Activated CD8-positive, alpha-beta T cell treated with anti-CD3 and anti-CD28 coated beads for 36 hours (primary cell): ENCODE measurements at places on chromosomes 6 and 20.
A peak's percentile ranks its signal among the peaks of the same experiment; 100 is the strongest.

DNA sequence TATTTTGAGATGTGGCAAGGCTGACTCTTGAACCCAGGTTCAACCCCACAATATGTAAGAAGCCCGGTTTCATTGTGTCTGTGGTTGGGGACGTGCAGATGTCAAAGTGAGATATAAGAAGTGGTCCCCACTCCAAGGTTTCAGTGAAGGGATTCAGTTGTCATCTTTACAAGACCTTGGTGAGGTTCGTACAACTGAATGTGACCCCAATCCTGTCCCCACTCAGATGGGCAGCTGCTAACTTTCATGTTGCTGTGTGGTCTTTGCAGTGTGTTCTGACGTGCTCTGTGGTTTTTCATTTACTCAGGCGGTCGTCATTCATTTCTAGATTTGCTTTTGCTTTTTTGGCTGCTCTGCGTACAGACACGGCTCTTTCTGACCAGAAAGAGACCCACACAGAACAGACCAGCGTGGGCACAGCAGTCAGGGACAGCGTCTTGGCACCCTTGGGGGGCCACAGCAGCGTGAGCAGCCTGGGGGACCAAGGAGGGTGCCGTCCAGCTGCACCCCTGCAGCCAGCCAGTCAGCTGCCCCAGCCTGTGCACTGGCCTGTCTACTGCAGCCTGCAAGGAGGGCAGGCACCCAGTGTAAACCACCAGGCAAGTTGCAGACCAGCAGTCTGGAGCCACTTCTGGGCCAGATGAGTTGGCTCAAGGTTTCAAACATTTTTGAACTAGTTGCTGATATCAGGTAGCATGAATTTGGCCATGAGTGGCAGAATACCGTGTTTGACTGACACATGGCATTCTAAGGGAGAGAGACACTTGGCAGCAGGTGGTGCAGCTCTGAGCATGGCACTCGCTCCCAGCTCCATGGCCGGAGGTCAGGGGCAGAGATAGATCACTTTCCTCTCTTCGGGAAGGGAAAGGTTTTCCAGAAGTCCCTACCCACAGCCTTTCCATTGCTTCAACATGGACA lies 49.4 kb upstream of the IRF4 start:
- peak; percentile 65 for DNase-seq

GRCh38 chr20:32569380-32570305 lies 15.5 kb downstream of the NOL4L start:
- no peak for DNase-seq

- no peak for DNase-seq
These were observed 73.8 kb upstream of the CCN6 start for GRCh38 chr6:111980143-111980542.

GRCh38 chr6:169692516-169692915 lies 9.3 kb downstream of the WDR27 start:
- no peak for DNase-seq

- DNase-seq, result no peak
These were observed 626.1 kb downstream of the COL12A1 start for GRCh38 chr6:74579794-74580193.

DNA sequence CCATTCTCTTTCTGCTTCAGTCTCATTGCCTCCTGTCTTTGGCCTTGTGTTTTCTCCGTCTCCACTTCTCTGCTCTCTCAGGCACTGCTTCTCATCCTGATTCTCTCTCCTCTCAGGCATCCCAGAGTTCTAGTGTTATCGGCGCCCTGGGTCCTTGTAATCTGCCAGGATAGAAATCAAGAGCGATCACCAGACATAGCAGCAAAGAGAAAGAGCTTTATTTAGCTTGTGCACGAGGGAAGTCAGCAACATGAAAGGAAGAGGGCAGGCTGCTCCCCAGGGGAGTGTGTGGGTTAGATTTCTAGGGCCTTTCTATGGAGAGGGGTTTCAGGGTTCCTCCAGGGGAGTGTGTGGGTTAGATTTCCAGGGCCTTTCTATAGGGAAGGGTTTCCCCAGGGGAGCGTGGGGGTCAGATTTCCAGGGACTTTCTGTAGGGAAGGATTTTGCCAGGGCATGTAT lies 32.5 kb downstream of the SUN5 start:
- peak; percentile 49 for DNase-seq

DNA sequence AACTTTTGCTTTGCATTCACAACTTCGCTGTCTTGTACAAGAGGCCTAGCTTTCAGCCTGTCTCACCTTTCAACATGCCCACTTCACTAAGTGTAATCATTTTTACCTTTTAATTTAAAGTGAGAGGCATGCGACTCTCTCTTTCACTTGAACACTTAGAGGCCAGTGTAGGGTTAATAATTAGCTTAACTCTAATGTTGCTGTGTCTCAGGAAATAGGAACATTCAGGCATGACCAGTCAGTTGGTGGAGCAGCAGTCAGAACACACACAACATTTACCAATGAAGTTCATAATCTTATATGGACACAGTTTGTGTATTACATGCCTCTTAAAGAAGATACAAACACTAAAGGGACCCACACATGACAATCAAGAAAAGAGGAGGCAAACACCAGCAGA lies 47.6 kb downstream of the HTR1B start:
- no peak for DNase-seq

DNA sequence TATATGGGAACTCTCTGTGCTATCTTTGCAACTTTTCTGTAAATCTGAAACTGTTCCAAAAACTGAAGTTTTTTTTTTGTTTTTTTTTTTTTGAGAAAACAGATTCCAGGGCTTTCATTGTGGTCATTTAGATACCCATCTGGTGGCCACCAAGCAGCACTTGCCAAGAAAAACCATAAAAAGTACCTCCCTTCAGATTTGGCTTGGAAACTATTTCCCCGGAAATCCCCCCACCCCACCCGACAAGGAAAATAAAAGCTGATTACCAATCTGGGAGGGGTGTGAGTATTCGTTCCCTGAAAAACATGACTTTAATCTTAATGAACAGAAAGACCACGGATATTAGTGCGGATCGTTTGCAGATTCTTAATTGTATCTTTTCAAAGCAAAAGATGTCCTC lies 1.9 kb downstream of the NFATC2 start:
- DNase-seq, result peak; percentile 52

DNA sequence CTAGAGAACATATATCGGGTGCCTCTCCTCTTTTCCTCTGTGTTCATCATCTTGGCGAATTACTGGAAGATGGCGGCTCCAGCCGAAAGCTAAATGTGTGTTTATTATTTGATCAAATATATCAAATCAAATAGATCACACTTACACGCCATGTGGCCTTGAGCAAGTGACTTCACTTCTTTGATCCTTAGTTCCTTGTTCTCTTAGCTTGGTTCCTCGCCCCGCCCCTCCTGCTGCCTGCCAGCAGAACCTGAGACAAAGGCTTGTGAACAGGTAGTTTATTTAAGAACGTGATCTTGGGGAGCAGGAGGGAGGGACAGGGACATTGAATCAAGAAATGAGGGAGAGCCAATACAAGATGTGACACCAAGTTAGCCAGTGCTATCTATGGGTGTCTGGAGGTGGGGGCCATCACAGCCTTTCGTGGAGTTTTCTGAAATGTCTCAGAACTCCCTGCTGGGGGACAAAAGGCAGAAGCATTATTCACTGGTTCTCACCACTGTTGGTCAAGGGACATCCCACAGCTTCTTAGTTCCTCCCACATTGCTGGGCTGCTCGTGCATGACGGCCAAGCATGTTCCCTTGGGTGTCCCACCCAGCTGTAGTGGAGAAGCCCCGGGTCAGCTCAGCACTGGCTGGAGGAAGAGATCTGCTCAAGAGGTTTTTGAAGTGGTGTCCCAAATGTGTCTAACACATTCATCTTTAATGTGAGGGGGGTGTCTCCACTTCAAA lies 44.9 kb upstream of the RNF24 start:
- no peak for DNase-seq

- peak; percentile 75 for DNase-seq
These were observed 38.2 kb downstream of the KIAA1755 start for GRCh38 chr20:38222231-38222922.

DNA sequence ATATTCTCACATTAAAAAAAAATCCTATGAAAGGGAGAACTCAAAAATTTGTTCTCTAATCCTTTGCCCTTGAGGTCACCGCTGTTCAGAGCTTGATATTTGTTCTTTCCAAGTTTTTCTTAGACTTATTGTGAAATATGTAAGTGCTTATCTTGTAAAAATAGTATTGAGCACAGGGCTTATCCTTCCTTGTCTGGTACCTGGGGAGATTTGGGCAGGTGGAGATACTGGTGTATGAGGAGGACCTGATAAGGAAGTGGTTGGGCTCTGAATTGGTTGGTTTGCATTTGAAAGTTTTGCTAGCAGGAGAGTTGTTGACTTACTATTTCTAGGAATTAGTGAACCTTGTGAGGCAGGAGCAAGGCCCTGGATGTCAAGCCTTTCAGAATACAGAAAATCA lies 28.9 kb upstream of the ANKEF1 start:
- DNase-seq, result no peak

- no peak for DNase-seq
These were observed 73.6 kb downstream of the TBC1D32 start for GRCh38 chr6:121260651-121261102.

GRCh38 chr6:38137608-38138265 lies 318.2 kb downstream of the ZFAND3 start:
- DNase-seq, result no peak

GRCh38 chr6:111651185-111652034 lies 45.7 kb upstream of the TRAF3IP2 start:
- DNase-seq, result no peak

DNA sequence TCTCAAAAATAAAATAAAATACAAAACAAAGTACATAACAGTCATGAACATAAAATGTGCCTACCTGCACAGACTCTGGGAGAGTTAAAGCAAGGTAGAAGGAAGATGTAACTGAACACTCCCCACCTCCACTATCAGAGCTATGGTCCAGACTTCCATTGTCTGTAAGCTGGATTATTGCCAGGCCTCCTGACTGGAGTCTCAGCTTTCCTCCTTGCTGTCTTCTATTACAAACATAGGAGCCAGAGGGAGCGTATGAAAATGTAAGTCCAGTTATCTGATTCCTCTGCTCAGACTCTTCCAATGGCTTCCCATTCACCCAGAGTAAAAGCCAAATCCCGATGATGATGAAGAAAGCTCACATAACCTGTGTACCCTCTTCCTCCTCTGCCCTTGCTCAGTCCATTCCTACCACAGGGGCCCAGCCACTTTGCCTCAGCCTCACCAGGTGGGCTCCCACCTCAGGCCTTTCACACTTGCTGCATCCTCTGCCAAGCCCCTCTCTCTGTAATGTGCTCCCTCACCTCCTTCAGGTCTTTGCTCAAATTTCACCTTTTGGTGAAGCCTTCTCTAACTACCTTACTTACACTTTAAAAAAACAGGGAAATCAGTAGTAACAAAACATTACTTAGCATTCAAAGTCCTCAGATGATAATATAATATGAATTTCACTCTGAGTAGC lies 194.1 kb downstream of the RIMS1 start:
- no peak for DNase-seq

DNA sequence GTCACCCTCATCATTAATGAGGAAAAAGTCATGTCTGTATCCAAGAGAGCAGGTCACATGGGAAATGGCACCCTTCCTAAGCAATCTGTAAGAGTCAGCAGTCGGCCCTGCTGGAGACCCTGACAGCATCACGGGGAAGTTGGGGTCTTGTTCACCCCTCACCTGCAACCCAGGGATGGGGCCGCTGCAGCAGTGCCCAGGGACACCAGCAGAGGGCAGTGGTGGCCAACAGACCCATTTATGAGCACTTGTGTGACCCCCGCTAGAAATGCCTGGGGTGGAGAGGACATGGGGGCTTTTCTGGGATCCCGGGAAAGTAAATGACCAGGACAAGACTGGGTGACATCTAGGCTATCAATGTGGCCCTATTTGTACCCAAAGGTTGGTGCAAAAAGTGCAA lies 35.9 kb downstream of the ANKRD60 start:
- peak; percentile 58 for DNase-seq

DNA sequence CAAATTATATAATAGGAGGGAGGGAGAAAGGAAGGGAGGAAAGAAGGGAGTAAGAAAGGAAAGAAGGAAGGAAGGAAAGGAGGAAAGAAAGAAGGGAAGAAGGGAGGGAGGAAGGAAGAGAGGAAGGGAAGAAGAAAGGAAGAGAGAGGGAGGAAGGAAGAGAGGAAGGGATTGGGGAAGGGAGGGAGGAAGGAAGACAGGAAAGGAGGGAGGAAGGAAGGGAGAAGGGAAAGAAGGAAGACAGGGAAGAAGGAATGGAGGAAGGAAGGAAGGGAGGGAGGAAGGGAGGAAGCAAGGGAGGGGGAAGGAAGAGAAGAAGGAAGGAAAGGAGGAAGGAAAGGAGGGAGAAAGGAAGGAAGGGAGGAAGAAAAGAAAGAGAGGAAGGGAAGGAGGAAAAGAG lies 660.5 kb downstream of the EPM2A start:
- DNase-seq, result no peak

DNA sequence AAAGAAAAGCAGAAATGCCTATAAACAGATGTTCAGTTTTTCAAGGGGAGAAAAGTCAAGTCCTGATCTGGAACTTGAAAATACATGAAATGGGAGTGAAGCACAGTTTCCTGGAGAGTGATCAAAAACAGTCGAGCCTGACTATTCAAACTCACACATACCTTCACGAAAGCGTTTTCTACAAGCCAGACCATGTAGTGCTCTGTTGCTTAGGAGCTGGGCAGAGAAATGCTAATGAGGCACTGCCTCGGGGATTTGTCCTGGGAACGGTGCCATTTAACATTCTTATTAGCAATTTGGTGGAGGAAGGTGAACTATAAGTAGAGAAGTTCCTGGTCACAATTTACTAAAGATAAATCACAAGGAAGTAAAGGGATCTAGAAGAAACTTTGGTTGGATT lies 5.9 kb downstream of the NHSL1 start:
- no peak for DNase-seq

DNA sequence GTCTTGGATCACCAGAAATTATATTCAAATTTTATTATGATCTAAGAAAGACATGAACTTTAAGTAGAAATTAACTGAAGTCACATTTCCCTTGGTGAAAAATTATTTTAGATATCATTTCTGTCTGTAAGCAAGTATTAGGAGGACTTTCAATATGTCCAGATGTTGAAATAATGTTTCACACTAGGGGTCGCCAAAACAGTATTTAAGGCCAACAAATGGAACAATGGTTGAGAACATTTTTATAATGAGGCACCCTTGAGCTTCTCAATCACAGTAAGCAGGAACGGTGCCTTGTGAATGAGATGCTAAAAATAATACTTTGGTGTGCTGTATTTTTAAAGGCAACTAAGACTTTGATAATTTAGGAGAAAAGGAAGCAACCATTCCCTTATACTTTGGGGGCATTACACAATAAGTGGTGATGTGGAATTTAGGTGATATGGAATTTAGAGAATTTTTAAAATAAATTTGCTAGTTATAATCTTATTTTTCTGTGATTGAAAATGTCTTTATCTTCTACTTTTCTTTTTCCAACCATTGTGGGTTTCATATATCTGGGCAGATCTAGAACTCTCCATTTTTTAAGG lies 9.6 kb upstream of the SF3B5 start:
- DNase-seq, result peak; percentile 45

- no peak for DNase-seq
These were observed 24.1 kb upstream of the BEND6 start for GRCh38 chr6:56930846-56931245.

- peak; percentile 69 for DNase-seq
These were observed 28.2 kb downstream of the PDRG1 start for GRCh38 chr20:31923388-31924331.

GRCh38 chr20:12644461-12644860 lies 364.3 kb upstream of the SPTLC3 start:
- DNase-seq, result no peak
